ENCODE measurements at places on chromosomes 6 and 20. TPM values are rescaled to one million over a fixed set of nuclear protein-coding genes. Genes with fewer than 3 reads are reported as not detected.

Gene FGD2
- polyA plus RNA-seq: 3.0 TPM

Gene IP6K3
- 21.7 TPM for polyA plus RNA-seq

Gene SAMD3
- not detected for polyA plus RNA-seq

Gene STX16
- polyA plus RNA-seq: 66.6 TPM

Gene CABLES2
- polyA plus RNA-seq: 5.6 TPM

Gene MYB
- polyA plus RNA-seq: 0.88 TPM

DNA sequence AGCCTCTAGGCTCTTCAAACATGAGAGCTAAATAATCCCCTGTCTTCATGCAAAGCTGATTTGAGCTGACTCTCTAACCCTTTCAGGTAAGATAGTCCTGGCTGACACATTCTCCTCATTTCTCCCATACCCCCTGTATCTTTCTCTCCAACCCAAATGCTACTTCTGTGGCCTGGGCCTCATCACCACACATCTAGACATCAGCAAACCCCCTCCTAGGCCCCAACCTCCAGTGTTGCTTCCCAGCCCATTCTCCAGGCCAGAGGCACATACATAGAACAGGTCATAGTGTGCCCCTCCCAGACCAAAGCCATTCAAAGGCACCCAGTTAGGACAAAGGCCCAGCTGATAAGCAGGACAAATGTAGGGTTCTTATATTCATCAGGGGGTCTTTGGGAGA, 84.9 kb downstream of the ANKRD60 start:
- no peak for DNase-seq

GRCh38 chr6:154242617-154243357, 113.8 kb downstream of the IPCEF1 start:
- DNase-seq: no peak

DNA sequence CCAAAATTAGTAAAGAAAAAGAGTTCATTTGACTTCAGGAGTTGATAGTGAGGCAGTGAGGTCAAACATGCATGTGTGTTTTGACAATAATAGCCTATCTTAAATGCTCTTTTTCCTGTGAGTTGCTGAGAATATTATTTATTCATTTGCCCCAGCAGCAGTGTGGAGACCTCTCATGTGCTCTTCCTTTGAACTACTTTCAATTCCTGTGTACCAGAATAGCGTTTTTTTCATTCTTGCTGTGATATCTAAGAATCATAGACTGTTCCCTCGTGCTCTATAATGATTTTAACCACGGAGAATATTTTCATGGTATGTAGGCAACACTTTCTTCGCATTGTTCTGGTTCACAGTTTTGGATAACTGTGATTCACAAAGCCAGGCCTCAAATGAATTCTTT, 5.2 kb downstream of the CDYL start:
- no peak for DNase-seq

- no peak for DNase-seq
These were observed 69.1 kb downstream of the SCAND1 start for GRCh38 chr20:35885212-35885611.

DNA sequence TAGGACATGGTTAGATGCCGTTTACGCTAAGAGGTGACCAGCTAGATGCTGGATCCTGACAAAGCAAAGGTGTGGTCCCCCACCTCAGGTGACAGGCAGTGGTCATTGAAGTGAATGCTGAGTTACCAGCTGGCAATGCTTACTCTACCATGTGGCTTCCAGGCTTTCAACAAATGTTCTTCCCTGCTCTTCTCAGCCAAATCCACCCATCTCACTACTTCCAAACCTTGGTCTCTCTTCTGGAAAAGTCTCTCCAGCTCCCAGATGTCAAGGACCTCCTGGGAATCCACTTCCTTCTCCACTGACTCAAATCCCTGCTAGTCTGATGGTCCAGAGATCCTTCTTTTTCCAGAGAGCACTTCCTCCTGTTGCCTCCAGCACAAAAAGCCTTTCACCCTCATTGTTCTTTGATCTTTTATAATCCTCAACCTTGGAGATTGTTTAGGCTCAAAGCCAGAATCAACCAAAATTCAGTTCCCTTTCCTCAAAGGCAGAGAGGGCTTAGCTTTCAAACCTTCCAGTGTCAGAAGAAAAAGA, 228.0 kb downstream of the ZNF217 start:
- no peak for DNase-seq

DNA sequence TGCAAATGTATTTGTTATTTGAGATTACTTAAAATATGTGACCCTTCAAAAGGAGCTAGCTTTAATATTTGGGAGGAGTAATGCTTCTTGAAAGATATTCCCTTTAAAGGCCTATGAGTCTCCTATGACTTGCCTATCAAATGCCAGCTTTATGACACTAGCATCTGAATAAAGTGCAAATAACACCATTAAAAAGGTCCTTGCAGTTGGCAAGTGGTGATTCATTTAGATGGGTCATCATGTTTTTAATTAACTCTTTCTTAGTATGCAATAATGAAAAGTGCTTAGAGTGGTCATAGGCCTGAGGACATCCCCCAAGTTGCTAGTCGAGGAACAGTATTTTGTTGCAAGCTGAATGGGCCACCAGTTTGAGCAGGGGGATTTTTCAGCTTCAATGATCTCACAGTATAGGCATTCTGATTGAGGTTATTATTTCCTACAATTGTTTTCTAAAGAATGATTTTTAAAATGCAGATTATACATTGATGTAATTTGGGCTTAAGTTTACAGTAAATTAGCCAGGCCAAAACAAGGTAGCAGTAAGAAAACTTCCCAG, 3.7 kb upstream of the CD2AP start:
- no peak for DNase-seq

- no peak for DNase-seq
These were observed 509.6 kb downstream of the PRKN start for GRCh38 chr6:162217811-162218493.

GRCh38 chr6:14212020-14212419, 94.4 kb downstream of the CD83 start:
- no peak for DNase-seq

- DNase-seq: no peak
These were observed 1.7 kb upstream of the TCP11 start for GRCh38 chr6:35142588-35143569.

DNA sequence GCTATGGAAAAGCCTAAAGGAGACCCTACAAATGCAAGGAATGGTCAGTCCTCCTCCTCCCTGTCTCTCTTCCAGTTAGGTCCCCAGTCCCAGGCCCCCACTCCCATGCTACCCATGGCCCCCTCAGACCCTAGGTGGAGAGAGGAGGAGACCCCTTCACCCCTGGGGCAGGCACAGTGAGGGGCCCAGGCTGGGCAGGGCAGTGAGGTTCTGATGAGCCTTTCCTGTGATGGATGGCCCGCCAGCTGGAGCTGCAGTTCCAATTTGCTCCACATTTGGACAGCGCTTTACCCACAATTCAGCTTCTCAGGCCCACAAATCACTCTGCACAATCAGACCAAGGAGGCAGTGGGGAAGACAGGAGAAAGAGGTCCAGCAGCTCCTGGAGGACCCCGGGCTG, 37.3 kb upstream of the MLN start:
- no peak for DNase-seq
